Lower lobe of right lung (tissue), 2 donors: ENCODE measurements at places on chromosomes 2 and 18. TPM values are rescaled to one million over a fixed set of nuclear protein-coding genes. Genes with fewer than 3 reads are reported as not detected.

The ABHD1 gene
- total RNA-seq, result 0.21 TPM

- DNase-seq, result peak; percentile 57
Observed at GRCh38 chr2:75560022-75560767, 544 bp downstream of the EVA1A start.

GRCh38 chr2:148022351-148022750, 1.5 kb downstream of the MBD5 start:
- DNase-seq, result no peak

GRCh38 chr2:231321556-231322334, 73.8 kb upstream of the B3GNT7 start:
- DNase-seq, result peak; percentile 82

- DNase-seq, result no peak
Observed at GRCh38 chr18:59767732-59768131, 70.5 kb upstream of the CCBE1 start.

- no peak for DNase-seq
Observed at GRCh38 chr2:195118276-195118675, 538.8 kb upstream of the SLC39A10 start.

The LRRC30 gene
- total RNA-seq, result not detected

DNA sequence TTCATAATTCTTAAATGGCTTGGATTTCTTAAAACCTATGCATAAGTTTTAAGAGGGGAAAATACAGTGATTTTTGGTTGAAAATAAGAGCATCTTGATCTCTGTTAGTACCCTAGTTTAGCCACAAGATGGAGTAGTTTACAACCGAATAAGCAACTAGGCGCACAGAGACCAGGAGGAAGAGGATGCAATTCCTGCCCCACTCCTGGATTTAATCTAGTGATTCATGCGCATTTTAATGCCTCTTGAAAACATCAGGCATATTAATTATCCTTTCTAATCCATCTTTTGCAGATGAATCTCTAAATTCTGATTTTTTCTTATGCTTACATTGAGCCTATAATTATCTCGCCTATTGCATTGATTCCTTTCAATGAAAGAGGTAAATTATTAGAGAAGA, 76.7 kb downstream of the MRPS9 start:
- DNase-seq, result no peak

DNA sequence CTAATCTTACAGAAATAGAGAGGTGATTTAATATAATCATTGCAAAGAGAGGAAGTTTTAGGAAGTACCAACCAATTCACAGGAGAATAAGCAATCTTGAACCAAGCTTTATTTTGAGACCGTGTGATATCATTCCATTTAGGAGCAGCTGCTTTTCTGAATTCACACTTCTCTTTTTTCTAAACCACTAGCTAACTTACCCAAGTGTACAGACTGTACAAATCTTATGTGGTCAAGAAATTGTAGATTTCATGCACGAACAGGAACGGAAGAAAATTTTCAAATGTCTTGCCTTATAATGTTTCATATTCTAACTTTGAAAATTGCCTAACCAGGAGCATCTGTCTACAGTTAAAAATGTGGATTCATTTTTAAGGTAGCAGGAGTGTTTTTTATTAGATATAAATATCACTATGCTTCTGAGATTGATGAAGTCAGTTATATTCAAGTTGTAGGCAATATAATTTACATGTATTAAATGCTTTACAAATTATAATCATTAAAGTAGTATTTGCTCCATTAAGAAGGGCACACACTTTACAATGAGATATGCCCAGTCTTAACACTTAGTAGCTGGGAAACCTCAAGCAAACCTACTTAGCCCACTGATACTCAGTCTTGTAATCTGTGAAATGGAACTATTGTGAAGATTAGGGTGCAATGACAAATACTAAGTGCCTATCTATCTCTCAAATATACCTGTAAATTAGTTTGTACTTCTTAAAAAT, 302.2 kb upstream of the STON1 start:
- no peak for DNase-seq

- no peak for DNase-seq
Observed at GRCh38 chr2:121094101-121094500, 190.9 kb downstream of the TFCP2L1 start.

DNA sequence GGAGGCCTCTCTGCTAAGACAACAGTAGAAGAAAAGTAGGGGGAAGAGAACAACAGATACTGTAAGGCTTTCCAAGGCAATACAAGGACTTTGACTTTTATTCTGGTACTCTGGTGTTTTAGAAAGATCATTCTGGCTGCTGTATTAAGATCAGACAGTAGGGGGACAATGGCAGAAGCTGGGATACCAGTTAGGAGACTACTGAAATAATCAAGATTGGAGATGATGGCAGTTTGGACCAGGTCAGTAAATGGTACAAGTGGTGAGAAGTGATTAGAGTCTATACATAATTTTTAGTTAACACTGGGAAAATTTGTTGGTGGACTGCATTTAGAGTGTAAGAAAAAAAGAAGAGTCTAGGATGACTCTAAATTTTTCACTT, 139.7 kb downstream of the ROCK1 start:
- DNase-seq, result no peak

The ALK gene
- 1.1 TPM for total RNA-seq

The TMEM163 gene
- total RNA-seq, result 31.9 TPM

DNA sequence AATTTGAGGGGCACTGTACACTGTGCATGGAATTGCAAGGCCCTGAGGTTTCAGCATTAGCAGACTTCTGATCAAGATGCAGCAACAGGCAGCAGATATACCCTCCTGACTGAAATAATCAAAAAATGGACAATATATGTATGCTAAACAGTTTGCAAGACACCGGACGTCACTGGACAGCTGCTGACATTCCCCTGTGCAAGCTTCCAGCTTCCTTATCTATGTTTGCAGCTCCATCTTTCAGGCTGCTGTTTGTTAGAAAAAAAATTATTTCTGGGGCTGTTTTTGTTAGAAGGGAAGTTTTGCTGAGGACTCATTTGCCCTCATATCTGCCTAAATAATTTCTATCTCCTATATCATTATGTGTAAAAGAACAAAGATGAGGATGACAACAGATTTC, 179.5 kb upstream of the BCL2L11 start:
- DNase-seq, result no peak

The AGAP1 gene
- total RNA-seq, result 36.2 TPM

- no peak for DNase-seq
Observed at GRCh38 chr2:10269291-10269690, 33.4 kb upstream of the HPCAL1 start.

DNA sequence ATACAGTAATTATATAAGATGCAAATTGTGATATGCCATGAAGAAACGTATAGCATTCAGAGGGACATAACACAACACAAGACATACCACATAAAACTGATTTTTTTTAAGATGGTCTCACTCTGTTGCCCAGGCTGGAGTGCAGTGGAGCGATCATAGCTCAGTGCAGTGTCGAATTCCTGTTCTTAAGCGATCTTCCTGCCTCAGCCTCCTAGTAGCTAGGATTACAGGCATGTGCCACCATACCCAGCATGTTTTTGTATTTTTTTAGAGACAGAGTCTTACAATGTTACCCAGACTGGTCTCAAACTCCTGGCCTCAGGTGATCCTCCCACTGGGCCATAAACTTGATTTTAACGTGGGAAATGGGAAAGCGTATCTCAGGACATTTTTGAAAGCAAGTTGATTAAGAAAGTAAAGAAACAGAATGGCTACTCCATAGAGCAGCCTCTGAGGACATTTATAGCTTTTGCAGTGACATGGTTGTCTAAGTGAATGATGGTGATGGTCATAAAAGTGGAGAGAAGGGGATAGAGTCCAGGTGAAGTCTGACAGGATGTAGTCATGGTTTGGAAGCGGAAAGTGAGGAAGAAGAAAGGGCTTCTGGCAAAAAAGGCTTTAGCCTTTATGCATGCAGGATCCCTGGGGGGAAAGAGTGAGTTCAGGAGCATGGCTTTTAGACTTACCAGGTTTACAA, 2.4 kb downstream of the TSGA10 start:
- no peak for DNase-seq

GRCh38 chr2:182933629-182934028, 67.2 kb upstream of the FRZB start:
- no peak for DNase-seq

The NT5C1B gene
- total RNA-seq, result not detected
